Spinal cord (tissue), 10 donors: ENCODE measurements at places on chromosomes 16 and 17. TPM values are rescaled to one million over a fixed set of nuclear protein-coding genes. Genes with fewer than 3 reads are reported as not detected.

SLC2A4 gene
- total RNA-seq: 0.59 TPM

- H3K4me1 ChIP-seq: no peaks in the 10 kb centered on the region
- H3K36me3 ChIP-seq: no peaks in the 10 kb centered on the region
- no peaks in the 10 kb centered on the region for H3K27me3 ChIP-seq
These were observed 15.5 kb upstream of the MMD start for GRCh38 chr17:55437159-55437605.

EFCAB3 gene
- total RNA-seq: not detected

DNA sequence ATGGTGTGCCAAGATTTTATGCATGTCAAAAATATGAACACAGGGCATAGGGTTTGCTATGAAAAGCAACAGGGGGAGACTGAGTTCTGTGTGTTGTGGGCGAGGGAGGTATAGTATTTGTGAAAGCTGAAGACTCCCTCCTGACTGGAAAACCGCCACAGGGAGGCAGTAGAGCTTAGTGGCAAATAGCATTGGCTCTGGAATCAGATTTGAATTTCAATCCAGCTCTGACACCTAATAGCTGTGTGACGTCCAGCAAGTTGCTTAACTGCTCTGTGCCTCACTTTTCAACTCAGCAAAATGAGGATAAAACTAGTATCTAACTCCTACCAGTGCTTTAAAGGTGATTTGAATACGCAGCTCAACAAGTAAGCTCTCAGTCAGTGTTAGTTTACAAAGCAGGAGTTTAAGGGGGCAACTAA, 22.0 kb downstream of the KPNA2 start:
- H3K4me1 ChIP-seq: peaks cover 5% of the 10 kb centered on the region
- no peak for DNase-seq
- no peaks in the 10 kb centered on the region for H3K27me3 ChIP-seq
- no peak overlapping the region for H3K27ac ChIP-seq

SARM1 gene
- 17.0 TPM for total RNA-seq

GRCh38 chr16:67241008-67241900, 6.0 kb downstream of the FHOD1 start:
- H3K27me3 ChIP-seq: no peaks in the 10 kb centered on the region
- H3K4me1 ChIP-seq: peaks cover 16% of the 10 kb centered on the region
- no peak overlapping the region for H3K4me3 ChIP-seq
- no peak overlapping the region for H3K27ac ChIP-seq

GRCh38 chr17:60095381-60095780, 16.7 kb upstream of the HEATR6 start:
- no peaks in the 10 kb centered on the region for H3K27me3 ChIP-seq
- no peaks in the 10 kb centered on the region for H3K4me1 ChIP-seq
- peak overlapping the region; percentile 47 for H3K27ac ChIP-seq
- H3K4me3 ChIP-seq: no peak overlapping the region
- no peaks in the 10 kb centered on the region for H3K36me3 ChIP-seq

- no peak for DNase-seq
- no peaks in the 10 kb centered on the region for H3K4me1 ChIP-seq
- H3K27ac ChIP-seq: no peak overlapping the region
- H3K36me3 ChIP-seq: no peaks in the 10 kb centered on the region
- peaks cover 2% of the 10 kb centered on the region for H3K27me3 ChIP-seq
These were observed 1025.1 kb upstream of the CDH8 start for GRCh38 chr16:63061319-63061718.

- peaks cover 16% of the 10 kb centered on the region for H3K4me1 ChIP-seq
- DNase-seq: peak; percentile 37
- no peak overlapping the region for H3K27ac ChIP-seq
- peak overlapping the region; percentile 41 for H3K4me3 ChIP-seq
These were observed 954 bp downstream of the MYO1D start for GRCh38 chr17:32875923-32876416.

C16orf95 gene
- 9.9 TPM for total RNA-seq

DNA sequence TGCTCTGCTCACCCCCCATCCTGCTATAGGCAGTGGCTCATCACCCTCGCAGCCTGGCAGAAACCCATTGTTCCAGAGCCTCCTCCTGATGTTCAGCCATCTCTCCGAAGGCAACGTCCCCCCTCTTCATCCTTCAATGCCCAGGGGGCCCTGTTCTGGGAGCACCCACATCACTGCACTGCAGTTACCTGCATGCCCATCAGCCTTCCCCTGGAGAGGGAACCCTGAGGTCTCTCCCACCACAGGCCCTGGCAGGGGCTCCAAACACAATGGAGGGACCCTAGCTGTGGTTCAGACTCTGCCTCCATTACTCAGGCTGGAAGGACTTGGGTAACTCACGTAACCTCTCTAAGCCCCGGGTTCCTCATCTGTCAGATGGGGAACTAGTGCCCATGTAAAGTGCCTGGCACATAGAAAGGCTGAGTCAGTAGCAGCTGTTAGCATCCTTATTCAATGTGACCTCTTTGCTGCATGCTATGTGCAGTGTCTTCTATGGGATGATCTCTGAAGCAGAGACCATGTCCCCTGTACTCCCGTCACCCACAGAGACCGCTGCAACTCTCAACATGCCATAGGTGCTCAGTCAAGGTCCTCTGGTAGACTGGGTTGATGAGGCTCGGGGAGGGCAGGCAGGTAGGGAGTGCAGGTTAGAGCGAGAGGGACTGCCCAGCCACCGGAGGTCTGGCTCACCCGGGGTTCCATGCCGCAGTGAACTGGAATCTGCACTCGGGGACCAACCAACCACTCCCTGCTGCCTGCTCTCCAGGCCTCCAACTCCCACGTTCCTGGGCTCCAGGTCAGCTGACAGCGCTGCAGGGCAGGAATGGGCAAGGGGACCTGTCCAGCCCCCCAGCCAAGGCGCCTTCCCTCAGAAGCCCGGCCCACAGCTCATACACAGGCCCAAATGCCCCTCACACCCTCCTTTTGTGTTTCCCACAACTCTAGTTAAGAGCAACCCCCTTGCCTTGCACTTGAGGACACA, 233.2 kb downstream of the ZNF423 start:
- no peaks in the 10 kb centered on the region for H3K27me3 ChIP-seq
- peaks cover 10% of the 10 kb centered on the region for H3K36me3 ChIP-seq
- H3K27ac ChIP-seq: no peak overlapping the region
- H3K4me1 ChIP-seq: peaks cover 40% of the 10 kb centered on the region

E2F4 gene
- 39.4 TPM for total RNA-seq

EPOP gene
- 0.50 TPM for total RNA-seq

- no peak overlapping the region for H3K4me3 ChIP-seq
- no peaks in the 10 kb centered on the region for H3K36me3 ChIP-seq
- no peak for DNase-seq
- no peaks in the 10 kb centered on the region for H3K27me3 ChIP-seq
- H3K4me1 ChIP-seq: no peaks in the 10 kb centered on the region
- H3K27ac ChIP-seq: no peak overlapping the region
These were observed 26.9 kb upstream of the SUPT4H1 start for GRCh38 chr17:58378733-58379510.

GRCh38 chr17:54307351-54307750, 484.6 kb downstream of the KIF2B start:
- H3K27ac ChIP-seq: no peak overlapping the region
- H3K4me3 ChIP-seq: no peak overlapping the region
- H3K4me1 ChIP-seq: no peaks in the 10 kb centered on the region
- H3K36me3 ChIP-seq: no peaks in the 10 kb centered on the region

- H3K4me1 ChIP-seq: no peaks in the 10 kb centered on the region
- H3K36me3 ChIP-seq: no peaks in the 10 kb centered on the region
- H3K27ac ChIP-seq: no peak overlapping the region
- no peak for DNase-seq
- H3K27me3 ChIP-seq: no peaks in the 10 kb centered on the region
These were observed 588.7 kb downstream of the CDH13 start for GRCh38 chr16:83215406-83216001.

DNA sequence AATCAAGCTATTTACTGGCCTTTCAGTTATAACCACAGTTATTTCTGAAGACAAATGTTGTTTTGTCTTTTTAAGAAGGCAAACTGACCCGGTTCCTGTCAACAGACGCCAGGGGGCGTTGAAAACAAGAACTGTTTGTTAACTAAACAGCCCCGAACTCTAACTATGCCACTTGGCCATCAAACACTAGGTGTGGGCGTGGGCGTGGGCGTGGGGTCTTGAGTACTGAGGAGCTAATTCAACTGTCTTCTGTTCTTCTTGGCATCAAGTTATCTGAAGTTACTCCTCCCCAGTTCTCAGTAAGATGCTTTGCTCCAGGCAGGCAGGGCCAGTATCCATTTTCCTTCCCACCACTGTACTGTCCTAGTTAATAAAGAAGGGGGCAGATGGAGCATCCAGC, 63.3 kb upstream of the MTMR4 start:
- peaks cover 2% of the 10 kb centered on the region for H3K27me3 ChIP-seq
- H3K4me3 ChIP-seq: no peak overlapping the region
- peak; percentile 13 for DNase-seq
- no peaks in the 10 kb centered on the region for H3K4me1 ChIP-seq

CHMP6 gene
- total RNA-seq: 10.2 TPM

- no peak overlapping the region for H3K4me3 ChIP-seq
- no peaks in the 10 kb centered on the region for H3K27me3 ChIP-seq
- H3K27ac ChIP-seq: no peak overlapping the region
- peaks cover 3% of the 10 kb centered on the region for H3K36me3 ChIP-seq
These were observed 2.0 kb upstream of the ABR start for GRCh38 chr17:1181753-1182137.

- no peak overlapping the region for H3K4me3 ChIP-seq
These were observed 31.5 kb downstream of the TADA2A start for GRCh38 chr17:37438141-37438540.

KRT17 gene
- 1.5 TPM for total RNA-seq

GRCh38 chr16:77833921-77834634, 45.7 kb downstream of the VAT1L start:
- peaks cover 5% of the 10 kb centered on the region for H3K4me1 ChIP-seq
- H3K36me3 ChIP-seq: peaks cover 7% of the 10 kb centered on the region
- H3K4me3 ChIP-seq: no peak overlapping the region
- H3K27ac ChIP-seq: peak overlapping the region; percentile 59
- H3K27me3 ChIP-seq: no peaks in the 10 kb centered on the region
- no peak for DNase-seq
